ENCODE measurements at places on chromosomes 7 and 10.

GRCh38 chr10:103458720-103459119, at the start of gene CALHM1:
Gene CALHM1 (minus strand): TSS chr10:103458900. CDS start chr10:103458751, 149 bp downstream.
- no peak for DNase-seq

- no peak for DNase-seq
Measured at GRCh38 chr7:42947521-42947920, 15.3 kb downstream of the MRPL32 start.

DNA sequence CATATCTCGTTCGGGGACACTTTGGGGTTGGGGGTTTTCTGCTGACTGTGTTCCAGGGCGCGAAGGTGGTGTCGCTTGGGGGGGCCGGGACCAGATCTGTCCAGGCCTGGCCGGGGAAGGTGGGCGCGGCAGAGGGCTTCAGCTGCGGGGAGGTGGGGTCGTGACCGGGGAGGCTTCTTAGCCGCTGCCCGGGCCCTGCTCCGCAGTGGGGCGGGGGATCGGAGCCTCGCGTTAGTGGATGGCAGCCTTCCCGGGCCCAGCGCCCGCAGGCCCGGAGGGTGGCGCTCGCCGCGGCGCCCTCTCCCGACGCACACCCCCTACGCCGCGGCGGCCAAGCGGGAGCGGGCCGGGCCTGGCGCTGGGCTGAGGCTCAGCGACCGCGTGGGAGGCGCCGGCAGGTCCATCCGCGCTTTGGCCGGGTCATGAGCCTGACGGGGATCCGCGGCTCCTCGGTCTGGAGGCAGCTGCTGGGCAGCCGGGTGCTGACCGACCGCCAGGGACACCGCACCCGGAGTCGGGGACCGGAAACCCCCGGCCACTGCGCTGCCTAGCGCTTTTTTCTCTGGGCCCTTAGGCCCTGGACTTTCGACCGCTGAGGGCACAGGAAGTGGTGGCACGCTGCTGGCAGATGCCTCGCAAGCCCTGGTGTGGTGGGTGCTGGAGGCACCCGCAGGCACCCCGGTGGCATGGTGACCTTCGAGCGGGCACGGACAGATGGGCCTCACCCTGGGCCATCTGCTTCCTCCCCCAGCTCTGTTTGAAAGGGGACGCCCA, 1.2 kb downstream of the AGAP3 start:
- DNase-seq: no peak

- no peak for DNase-seq
Measured at GRCh38 chr10:21242915-21243314, 282.6 kb downstream of the SKIDA1 start.

- DNase-seq: no peak
Measured at GRCh38 chr10:43225787-43226153, 41.1 kb downstream of the RASGEF1A start.
